ENCODE measurements at places on chromosomes 1 and 21.

GRCh38 chr1:32865639-32866405 lies 4.9 kb downstream of the FNDC5 start:
- H3K27me3 ChIP-seq, result peaks cover 8% of the 10 kb centered on the region
- H3K4me1 ChIP-seq, result peaks cover 7% of the 10 kb centered on the region
- H3K36me3 ChIP-seq, result peaks cover 19% of the 10 kb centered on the region

DNA sequence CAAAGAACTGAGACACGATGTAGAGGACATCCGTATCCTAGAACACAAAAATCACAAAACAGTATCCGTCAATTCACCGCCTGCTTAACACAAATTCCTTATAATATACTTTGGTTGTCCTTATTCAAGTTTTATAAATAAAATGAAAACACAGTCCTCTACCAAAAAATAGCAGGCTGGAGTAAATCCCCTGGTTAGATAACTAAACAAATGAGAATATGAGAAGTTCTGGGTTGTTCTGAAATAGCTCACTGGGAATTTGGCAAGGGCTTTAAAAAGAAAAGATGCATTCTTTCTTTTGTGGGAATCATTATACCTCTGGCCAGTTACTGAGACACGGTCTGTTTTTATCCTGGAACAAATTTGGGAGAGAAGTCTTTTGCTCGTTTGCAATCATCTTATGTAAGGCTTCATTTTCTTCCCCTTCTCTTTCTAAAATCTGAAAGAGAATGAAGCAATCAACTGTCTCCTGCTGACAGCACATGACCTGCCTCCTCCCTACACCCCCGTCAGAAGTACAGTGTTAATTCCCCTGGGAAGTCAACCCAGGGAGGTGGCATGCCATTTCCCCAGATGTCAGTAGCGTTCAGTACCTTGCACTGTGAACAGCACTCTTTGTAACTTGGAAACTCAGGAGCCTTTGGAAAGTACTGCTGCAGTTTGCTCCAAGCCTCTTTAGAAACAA lies 37.1 kb upstream of the RAP1GAP start:
- no peak overlapping the region for H3K4me3 ChIP-seq
- DNase-seq, result no peak
- H3K27me3 ChIP-seq, result no peaks in the 10 kb centered on the region

DNA sequence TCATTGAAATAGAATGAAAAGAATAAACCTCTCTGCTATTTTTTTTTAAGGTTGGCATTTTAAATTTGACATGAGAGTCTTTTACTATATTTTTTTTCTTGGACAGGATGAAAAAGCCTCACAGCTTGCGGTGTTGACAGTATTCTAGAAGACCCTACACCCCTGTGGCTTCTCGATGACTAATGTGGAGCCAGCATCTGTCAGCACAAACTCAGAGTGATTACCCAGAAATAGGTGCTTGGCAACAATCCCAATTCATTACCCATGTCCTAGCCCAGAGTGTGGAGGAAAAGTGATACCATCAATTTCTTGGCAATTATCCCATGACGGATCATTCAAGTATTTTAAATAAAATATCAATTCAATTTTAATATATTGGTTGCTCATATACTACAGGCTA lies 186.8 kb upstream of the MAP1LC3C start:
- no peaks in the 10 kb centered on the region for H3K27me3 ChIP-seq
- no peak overlapping the region for H3K27ac ChIP-seq
- H3K36me3 ChIP-seq, result no peaks in the 10 kb centered on the region
- no peaks in the 10 kb centered on the region for H3K4me1 ChIP-seq

DNA sequence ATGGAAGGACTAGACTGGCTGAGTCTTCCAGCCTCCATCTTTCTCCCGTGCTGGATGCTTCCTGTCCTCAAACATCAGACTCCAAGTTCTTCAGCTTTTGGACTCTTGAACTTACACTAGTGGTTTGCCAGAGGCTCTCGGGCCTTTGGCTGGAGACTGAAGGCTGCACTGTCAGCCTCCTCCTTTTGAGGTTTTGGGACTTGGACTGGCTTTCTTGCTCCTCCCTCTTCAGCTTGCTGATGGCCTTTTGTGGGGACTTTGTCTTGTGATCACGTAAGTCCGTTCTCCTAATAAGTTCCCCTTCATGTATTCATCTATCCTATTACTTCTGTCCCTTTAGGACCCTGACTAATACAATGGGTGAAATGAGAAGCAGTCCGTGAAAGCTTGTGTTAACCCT lies 196.4 kb downstream of the KAZN start:
- no peak overlapping the region for H3K4me3 ChIP-seq
- no peak overlapping the region for H3K27ac ChIP-seq
- no peaks in the 10 kb centered on the region for H3K4me1 ChIP-seq
- H3K36me3 ChIP-seq, result no peaks in the 10 kb centered on the region
- no peak for DNase-seq

- no peaks in the 10 kb centered on the region for H3K27me3 ChIP-seq
- no peaks in the 10 kb centered on the region for H3K4me1 ChIP-seq
- H3K36me3 ChIP-seq, result peaks cover 86% of the 10 kb centered on the region
These were observed 19.8 kb downstream of the CCT8 start for GRCh38 chr21:29053656-29054055.

- peaks cover 5% of the 10 kb centered on the region for H3K4me1 ChIP-seq
- peaks cover 20% of the 10 kb centered on the region for H3K27me3 ChIP-seq
These were observed 3.7 kb downstream of the MMEL1 start for GRCh38 chr1:2628933-2629626.

- H3K4me1 ChIP-seq, result no peaks in the 10 kb centered on the region
- DNase-seq, result no peak
- H3K4me3 ChIP-seq, result no peak overlapping the region
- H3K27ac ChIP-seq, result no peak overlapping the region
These were observed 35.7 kb downstream of the SIM2 start for GRCh38 chr21:36734367-36735200.

- no peak for DNase-seq
- H3K36me3 ChIP-seq, result peaks cover 69% of the 10 kb centered on the region
- H3K27me3 ChIP-seq, result no peaks in the 10 kb centered on the region
These were observed 14.9 kb downstream of the ETS2 start for GRCh38 chr21:38820471-38821239.

DNA sequence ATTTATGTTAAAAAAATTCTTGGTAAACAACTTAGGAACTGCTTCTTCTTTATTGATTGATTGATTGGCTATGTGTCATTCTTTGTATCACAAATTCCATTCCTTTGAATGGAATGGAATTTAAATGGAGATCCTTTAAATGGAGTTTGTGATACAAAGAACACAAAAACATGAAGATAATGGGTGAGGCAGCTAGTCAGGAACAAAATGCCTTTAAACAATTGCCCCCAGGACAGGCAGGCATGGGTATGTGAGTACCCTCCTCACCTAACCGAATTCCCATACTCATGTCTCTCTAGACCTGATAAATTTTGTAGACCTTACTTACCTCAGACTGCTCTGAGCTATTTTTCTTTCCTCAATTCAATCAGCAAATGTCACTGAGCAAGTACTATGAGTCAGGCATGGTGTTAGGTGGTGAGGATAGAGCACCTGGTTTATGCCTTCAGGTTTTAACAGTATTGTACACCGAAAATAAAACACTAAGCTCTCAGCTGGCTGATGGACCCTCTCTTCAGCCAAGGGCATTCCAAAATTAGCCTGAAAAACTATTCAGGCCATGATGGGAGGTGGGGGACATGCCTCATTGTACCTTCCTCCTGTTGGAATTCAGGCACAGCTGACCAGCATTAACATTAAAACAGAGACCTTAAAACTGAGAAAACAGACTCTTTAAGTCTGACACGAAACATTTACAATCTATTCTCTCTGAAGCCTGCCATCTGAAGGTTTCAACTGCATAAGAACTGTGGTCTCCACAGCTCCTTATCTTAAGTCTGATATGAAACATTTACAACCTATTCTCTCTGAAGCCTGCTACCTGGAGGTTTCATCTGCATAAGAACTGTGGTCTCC lies 58.9 kb downstream of the OLFML3 start:
- H3K4me1 ChIP-seq, result no peaks in the 10 kb centered on the region
- H3K36me3 ChIP-seq, result no peaks in the 10 kb centered on the region
- no peak overlapping the region for H3K27ac ChIP-seq
- DNase-seq, result no peak
- H3K4me3 ChIP-seq, result no peak overlapping the region
- no peaks in the 10 kb centered on the region for H3K27me3 ChIP-seq

DNA sequence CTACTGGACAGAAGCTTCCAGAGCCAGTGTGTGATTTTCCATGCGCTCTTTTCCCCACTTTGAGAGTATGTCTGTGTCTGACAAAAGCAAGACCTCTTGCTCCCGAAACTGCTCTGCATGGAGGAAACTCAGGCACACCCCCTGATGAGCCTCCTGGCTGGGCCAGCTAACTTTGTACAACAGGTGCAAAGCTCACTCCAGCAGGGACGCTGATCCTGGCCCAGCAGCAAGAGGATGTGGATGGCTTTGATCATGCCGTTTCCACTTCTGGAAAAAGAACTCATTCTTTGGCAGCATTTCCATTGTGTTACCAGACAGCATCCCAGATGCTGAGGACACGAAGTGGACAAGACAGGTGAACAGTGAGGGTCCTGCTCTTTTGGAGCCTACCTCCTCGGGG lies 103.1 kb downstream of the TLR5 start:
- no peaks in the 10 kb centered on the region for H3K27me3 ChIP-seq
- no peak overlapping the region for H3K4me3 ChIP-seq
- H3K4me1 ChIP-seq, result no peaks in the 10 kb centered on the region
- no peak overlapping the region for H3K27ac ChIP-seq
- no peaks in the 10 kb centered on the region for H3K36me3 ChIP-seq

GRCh38 chr1:161730050-161730564 lies 8.8 kb downstream of the FCRLB start:
- no peaks in the 10 kb centered on the region for H3K27me3 ChIP-seq
- DNase-seq, result peak; percentile 43
- H3K36me3 ChIP-seq, result no peaks in the 10 kb centered on the region

DNA sequence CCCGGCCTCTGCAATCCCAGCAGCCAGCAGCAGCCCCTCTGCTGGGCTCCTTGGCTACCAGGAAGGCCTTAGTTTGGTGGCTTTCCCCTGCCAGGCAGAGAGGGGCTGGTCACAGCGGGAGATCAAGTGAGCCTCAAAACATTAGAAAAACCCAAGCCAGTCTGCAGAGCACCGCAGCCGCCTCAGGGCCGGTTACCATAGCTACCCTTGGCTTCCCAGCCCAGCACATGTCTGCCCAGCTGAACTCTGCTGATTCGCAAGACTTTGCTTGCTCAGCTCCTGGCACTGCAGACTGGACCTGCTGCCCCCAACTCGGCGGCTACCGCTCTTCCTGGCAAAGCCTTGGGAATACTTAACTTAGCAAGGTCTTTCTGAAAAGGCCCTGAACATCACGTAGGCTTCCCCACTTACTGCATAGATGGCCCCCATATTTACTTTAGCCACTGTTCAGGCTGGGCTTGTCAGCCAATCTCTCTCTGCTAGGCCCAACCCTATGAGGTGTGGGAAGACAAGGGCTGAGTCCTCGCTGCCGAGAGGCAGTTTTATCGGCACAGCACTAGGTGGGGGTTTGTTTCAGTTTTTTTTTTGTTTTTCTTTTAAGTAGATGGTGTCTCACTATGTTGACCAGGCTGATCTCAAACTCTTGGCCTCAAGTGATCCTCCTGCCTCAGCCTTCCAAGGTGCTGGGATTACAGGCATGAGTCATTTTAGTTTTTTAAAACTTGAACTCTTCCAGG lies 28.6 kb upstream of the PLEKHG5 start:
- no peaks in the 10 kb centered on the region for H3K27me3 ChIP-seq
- no peak for DNase-seq
- no peak overlapping the region for H3K27ac ChIP-seq
- H3K36me3 ChIP-seq, result peaks cover 1% of the 10 kb centered on the region
- no peak overlapping the region for H3K4me3 ChIP-seq

GRCh38 chr1:187413405-187414169 lies 584.8 kb downstream of the PLA2G4A start:
- H3K4me1 ChIP-seq, result no peaks in the 10 kb centered on the region
- H3K27ac ChIP-seq, result no peak overlapping the region
- no peaks in the 10 kb centered on the region for H3K27me3 ChIP-seq
- no peaks in the 10 kb centered on the region for H3K36me3 ChIP-seq
- DNase-seq, result no peak

DNA sequence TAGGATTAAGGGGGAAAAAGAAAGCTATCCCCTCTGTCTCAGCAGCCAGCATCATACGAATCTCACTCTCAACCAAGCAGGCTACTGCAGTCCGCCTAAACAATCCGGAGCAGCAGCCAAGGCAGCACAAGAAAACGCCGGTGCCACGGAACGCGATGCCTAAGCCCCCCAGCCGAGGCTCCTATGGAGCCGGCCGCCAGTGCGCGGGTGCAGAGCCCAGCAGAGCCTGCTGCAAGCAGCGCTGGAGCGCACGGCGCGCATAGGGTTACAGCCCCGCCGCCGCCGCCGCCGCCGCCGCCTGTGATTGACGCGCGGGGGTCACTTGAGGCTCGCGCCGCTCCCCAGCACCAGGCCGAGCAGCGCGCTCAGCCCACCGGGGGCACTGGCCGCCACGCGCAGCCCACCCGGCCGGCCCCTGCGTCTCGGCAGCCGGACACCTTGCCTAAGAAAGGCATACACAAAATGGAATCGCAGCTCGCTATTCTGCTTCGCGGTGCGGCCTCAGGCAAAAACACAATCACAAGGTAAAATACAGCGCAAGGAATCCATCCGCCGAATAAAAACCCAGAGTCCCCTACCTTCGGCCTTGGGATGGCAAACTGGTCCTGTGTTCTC lies 780 bp downstream of the HIVEP3 start:
- peak overlapping the region; percentile 80 for H3K27ac ChIP-seq
- peaks cover 64% of the 10 kb centered on the region for H3K4me1 ChIP-seq
- H3K4me3 ChIP-seq, result peak overlapping the region; percentile 55

GRCh38 chr21:18252680-18253079 lies 8.0 kb downstream of the CHODL start:
- no peak for DNase-seq
- no peaks in the 10 kb centered on the region for H3K36me3 ChIP-seq
- no peak overlapping the region for H3K27ac ChIP-seq

DNA sequence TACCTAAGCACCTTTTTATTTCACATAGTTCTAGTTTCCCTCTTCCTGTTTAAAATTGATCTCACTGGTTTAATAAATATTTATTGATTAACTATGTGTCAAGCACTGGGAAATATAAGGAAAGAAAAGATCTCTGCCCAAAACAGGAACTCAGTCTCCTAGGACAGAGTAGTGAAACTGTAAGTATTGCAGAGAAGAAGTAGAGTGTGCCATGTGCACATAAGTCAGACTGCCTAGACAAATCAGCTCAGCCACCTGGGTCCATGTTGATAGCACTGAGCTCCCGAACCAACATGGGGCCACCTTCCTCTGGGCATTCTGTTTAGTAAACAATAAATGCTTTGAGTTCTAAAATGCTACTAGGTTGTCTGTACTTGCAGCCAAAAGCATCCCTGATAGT lies 9.8 kb upstream of the SSX2IP start:
- DNase-seq, result no peak
- H3K4me1 ChIP-seq, result no peaks in the 10 kb centered on the region
- no peak overlapping the region for H3K27ac ChIP-seq
- no peaks in the 10 kb centered on the region for H3K27me3 ChIP-seq
- no peaks in the 10 kb centered on the region for H3K36me3 ChIP-seq

DNA sequence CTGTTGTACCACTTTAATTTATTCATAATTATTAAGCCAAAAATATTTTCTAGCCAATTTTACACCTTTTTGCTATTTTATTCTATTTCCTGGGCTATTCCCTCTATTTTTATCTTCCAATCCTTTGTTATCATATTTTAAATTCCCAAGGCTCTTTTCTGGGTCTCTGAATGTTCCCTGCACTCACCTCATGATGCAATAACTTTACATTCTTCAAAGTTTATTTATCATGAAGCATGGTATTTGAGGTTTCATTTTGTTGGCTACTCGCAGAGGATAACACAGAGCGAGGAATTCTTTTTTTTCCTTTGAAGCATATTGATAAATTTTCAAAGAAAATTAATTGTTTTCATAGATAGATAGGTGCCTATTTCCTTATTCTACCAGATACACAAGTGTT lies 489.8 kb upstream of the TMPRSS15 start:
- H3K27me3 ChIP-seq, result no peaks in the 10 kb centered on the region
- H3K27ac ChIP-seq, result no peak overlapping the region
- no peaks in the 10 kb centered on the region for H3K36me3 ChIP-seq
- no peaks in the 10 kb centered on the region for H3K4me1 ChIP-seq
- no peak overlapping the region for H3K4me3 ChIP-seq

All from natural killer cell (primary cell).